ENCODE measurements at places on chromosomes 2 and 18.

DNA sequence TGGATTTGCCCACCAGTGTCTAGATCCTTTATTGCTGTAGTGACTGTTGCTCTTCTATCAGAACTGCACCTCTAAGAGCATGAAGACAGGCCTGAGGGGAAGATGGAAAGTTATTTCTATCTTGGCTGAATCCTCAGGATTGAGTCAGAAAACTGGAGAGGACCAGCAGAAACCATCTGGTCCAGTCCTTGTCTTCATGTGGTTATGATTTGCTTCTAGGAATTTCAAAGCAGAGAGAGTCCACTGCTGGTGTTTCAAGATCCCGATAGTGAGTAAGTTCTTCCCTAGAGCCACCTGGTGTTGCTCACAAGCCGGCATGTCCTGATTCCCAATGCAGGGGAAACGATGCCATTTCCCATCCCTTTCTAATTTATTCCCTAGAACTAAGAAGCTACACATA lies 84.2 kb downstream of the NCKAP5 start:
- no peak for DNase-seq

DNA sequence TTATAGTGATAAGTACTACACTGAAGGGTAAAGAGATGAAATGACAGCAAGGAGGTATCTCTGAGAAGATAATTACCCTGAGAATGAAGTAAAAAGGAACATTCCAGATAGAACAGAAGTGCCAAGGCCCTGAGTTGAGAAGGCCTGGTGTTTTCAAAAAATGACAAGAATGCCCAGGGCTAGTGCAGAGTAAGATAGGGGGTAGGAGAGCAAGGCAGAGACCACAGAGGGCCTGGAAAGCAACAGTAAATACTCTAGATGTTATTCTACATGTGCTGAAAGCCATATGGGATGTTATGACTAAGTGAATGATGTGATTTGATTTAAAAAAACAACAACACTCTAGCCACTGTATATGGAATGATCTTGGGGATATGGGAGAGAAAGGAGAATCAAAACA lies 52.3 kb downstream of the BAZ2B start:
- no peak for DNase-seq

DNA sequence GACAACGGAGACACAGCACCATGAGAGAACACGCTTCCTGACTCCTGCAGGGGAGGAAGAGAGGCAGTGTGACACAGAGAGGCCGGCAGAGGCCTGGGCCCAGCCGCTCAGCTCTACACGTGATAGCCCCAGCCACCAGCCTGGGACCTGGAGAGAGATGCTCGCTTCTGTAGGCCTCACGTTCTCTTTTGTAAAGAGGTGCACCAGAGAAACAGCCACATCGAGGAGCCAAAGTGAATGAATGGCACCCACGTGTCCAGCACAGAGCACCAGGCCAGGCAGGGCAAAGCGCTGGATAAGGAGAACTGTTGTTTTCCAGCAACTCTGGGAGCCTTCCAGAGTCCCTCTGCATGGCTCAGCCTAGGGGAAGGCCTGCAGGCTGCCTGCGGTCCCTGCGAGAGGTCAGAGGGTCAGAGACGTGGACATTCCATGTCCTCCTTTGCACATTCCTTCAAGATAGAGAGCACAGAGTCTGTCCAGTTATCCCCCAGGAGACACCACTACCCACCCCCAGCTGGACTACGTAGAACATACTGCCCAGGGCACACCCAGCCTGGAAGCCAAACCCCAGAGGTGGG lies 14.2 kb downstream of the LIMS2 start:
- DNase-seq = no peak

- DNase-seq = no peak
Observed at GRCh38 chr2:194706179-194706578, 950.8 kb upstream of the SLC39A10 start.

GRCh38 chr2:27752551-27753237 lies 18.8 kb upstream of the MRPL33 start:
- DNase-seq = no peak

- DNase-seq = no peak
Observed at GRCh38 chr2:229212241-229212640, 58.8 kb downstream of the PID1 start.
